ENCODE measurements at places on chromosomes 6 and 20. TPM values are rescaled to one million over a fixed set of nuclear protein-coding genes. Genes with fewer than 3 reads are reported as not detected.

Gene DACT2
- 0.40 TPM for total RNA-seq

Gene SAPCD1
- total RNA-seq, result 3.0 TPM

Gene LY6G6D
- not detected for total RNA-seq

Gene PTPRK
- 17.3 TPM for total RNA-seq

Gene HLA-DQA1
- not detected for total RNA-seq

Gene SKIC2
- total RNA-seq, result 24.2 TPM

Gene SLC17A3
- 1.00 TPM for total RNA-seq

Gene SLC17A9
- not detected for total RNA-seq

Gene OR2J3
- not detected for total RNA-seq

Gene NKAPL
- total RNA-seq, result not detected

Gene SOX4
- total RNA-seq, result 12.3 TPM

Gene CFAP61
- 0.37 TPM for total RNA-seq

Gene BANF2
- total RNA-seq, result not detected

Gene BMP6
- total RNA-seq, result 18.5 TPM

Gene INSM1
- not detected for total RNA-seq

Gene MICB
- 8.6 TPM for total RNA-seq

Gene C20orf141
- total RNA-seq, result 0.60 TPM

Gene CLVS2
- 0.07 TPM for total RNA-seq

Gene IMPG1
- total RNA-seq, result not detected

Gene SIRPD
- total RNA-seq, result not detected

Gene GSTA2
- 0.06 TPM for total RNA-seq

Gene BTBD3
- 20.4 TPM for total RNA-seq

Measured in A549 treated with DMSO at 1 μM for 4 hours (cell line).